ENCODE measurements at places on chromosomes 5 and 9.
A peak's percentile ranks its signal among the peaks of the same experiment; 100 is the strongest.

DNA sequence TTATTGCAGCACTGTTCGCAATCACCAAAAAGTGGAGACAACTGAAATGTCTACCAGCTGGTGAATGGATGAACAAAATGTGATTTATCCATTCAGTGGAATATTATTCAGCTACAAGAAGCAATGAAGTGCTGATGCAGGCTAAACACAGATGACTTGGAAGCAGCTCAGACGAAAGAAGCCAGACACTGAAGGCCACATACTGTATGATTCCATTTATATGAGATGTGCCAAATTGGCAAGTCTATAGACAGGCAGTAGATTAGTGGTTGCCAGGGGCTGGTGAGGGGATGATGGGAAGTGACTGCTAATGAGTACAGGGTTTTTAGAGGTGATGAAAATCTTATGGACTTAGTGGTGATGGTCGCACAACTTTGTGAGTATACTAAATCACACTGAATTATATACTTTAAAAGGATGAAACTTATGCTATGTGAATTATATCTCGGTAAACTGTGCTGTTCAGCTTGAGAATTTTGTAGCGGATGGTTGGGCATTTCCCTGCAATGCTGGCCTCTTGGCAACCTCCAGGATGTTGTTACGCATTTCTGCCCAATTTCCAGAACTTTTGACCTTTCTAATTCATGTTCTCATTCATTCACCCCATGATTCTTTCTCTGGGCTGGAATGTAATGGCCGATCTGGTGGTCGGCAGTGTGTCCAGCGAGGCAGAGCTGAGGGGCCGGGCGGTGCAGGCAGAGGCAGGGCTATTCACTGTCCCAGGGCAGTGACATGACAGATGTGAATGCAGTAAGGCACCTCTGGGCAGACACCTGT, 22.0 kb upstream of the WNK2 start:
- no peak for DNase-seq

DNA sequence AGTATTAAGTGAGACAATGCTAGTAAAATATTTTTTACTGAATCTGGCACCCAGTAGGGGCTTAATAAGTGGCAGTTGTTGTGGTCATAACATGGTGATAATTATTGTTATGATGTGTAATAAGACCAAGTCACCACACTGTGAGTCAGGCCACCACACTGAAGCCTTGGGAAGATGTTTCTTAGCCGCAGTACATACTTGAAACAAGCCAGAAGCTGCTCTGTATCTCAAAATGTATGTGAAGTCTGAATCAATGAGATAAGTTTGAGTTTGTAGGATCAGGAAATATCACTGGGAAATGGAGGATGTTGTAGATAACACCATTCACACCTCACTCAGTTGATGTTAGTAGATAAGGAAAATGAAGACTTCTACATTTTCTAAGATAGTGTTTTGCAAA, 51.3 kb upstream of the PTPN3 start:
- DNase-seq = no peak

DNA sequence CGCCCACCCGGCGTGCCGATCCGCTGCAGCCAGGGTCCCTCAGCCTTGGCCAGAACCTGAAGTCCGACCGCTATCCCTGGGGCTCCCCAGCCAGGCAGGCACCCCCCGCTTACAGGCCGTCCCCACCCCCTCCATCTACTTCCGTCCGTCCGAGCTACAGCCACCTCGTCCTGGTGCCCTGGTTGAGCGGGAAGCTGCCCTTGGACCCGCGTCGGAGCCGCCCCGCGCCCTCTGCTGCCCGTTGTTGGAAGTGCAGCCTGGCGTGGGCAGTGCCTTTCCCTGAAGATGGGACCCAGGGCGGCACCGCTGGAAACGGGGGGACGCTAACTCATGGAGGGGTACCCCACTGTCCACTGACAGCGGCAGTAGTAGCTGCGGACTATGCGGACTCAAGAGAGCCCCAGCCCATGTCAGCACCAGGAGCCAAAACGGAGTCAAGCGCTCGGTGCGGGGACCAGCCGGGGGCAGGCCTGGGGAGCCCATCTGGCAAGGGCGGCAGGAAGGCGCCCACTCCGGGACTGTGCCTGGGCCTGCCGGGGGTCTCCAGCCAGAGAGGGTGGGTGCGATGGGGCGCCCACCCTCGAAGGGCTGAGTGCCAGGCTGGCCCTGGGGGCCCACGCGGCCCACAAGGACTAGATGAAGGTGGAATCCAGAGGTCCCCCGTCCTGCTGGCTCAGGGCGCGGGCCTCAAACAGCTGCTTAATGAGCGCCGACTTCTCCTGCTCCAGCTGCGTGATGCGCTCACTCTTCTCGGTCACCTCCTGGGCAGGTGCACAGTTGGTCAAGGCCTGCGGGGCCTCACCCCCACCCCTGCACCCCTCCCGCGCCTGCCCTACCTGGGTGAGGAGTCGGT, 6.1 kb downstream of the SAPCD2 start:
- peak; percentile 10 for DNase-seq

GRCh38 chr5:178895615-178896571, at the start of gene ZFP2:
ZFP2 (plus strand) TSS chr5:178895913; CDS start chr5:178931314, 35,401 bp downstream.
- peak; percentile 20 for DNase-seq

- DNase-seq = no peak
Measured at GRCh38 chr9:116190637-116191396, 37.2 kb downstream of the PAPPA start.

DNA sequence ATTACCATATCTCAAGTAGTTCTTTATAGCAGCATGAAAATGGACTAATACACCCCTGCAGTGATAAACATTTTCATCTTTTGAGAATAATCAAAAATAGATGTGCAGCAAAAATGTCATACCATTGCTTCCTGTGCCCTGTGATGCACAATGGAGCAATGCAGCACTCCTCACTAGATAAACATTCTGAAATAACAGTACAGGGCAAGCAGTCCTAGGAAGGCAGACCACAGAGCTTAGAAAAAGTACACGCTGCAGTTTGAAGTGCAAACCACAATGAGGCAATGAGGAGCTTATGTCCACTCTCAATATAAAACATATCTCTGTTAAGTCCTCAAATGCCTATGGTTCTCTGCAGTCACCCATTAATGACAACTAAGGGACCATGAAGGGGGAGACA, 367.6 kb downstream of the PDE4D start:
- DNase-seq = no peak

DNA sequence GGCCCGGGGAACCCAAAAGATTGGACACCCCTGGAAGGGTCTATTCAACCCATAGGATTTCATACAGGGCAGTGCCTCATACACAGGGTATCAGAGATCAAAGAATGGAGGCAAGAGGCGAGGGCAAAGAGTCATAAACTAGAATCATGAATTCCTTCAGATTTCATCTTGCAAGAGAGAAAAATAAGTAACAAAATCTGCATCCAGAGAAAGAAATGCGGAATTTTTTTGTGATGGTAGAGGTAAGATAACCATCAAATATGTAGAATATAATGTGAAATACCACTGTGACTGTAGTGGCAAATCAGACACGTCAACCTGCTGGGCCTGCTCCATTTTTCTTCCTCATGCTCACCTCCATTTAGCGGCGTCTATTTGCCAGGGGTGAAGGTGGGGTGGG, 143.6 kb downstream of the SNX18 start:
- no peak for DNase-seq

DNA sequence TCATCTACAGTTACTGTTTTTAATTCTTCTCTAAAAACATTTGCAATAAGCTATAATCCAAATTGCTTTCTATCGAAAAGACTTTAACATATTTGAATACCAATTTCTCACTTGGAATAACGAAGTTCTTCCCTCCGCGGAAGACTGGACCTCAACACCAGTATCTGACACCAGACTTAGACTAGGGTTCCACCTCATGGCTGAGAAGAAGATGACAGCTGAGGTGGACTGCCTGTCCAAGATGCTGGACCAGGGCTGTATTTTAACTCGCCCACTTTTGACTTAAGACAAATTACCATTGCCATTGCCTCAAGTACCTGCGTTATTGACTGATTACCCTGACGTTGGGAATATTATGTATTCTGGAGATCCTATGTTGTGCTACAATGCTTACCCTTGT, 34.1 kb downstream of the ZMAT2 start:
- DNase-seq = no peak

- peak; percentile 94 for DNase-seq
Measured at GRCh38 chr5:6342689-6343315, 35.5 kb downstream of the MED10 start.

- DNase-seq = no peak
Measured at GRCh38 chr9:5835808-5836207, 2.9 kb upstream of the ERMP1 start.

- no peak for DNase-seq
Measured at GRCh38 chr9:2043881-2044462, 28.8 kb downstream of the SMARCA2 start.

GRCh38 chr5:124477577-124477976, 268.9 kb downstream of the ZNF608 start:
- no peak for DNase-seq

DNA sequence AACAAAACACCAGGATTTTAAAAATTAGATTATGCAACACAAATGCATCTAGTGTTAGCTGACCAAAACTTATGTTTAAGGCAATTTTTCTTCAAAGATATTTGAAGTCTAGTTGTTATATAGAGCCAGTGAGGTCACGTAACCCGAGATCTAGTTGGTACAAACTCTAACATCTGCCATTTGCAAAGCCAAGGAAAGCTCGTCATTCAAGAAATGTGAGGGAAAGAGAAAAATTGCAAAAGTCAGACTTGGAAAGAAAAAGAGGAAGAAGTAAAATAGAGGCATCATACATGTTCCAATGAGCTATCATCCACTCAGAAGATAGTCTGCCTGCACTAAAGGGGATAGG, 293.4 kb upstream of the PUM3 start:
- no peak for DNase-seq

GRCh38 chr5:54531546-54531945, 14.0 kb downstream of the SNX18 start:
- no peak for DNase-seq

GRCh38 chr5:60598424-60598823, 101.5 kb downstream of the DEPDC1B start:
- no peak for DNase-seq

DNA sequence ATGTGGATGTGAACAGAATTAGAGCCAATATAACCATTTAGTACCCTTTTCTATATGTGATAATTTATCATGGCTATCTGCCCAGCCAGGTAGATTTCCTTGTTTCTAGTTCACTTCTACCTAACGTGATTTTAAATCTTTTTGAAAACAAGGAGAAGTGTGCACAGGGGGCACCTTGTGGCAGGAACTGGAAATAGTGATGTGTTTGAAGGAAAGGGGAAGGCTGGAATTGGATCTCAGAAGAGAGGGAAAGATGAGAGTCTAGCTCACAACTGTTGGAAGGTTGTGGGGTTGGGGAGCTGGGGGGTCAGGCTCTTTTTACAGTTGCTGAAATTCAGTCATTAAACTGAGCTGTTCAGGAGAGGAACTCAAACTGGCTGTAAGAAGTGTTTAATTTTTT, 219.5 kb downstream of the KCTD16 start:
- no peak for DNase-seq
